Effector CD8-positive, alpha-beta T cell (primary cell): ENCODE measurements at places on chromosomes 7 and 10.

- no peak for DNase-seq
These were observed 1001.7 kb upstream of the KCND2 start for GRCh38 chr7:119271147-119271779.

GRCh38 chr10:11411926-11412545, 199.4 kb downstream of the USP6NL start:
- no peak for DNase-seq

DNA sequence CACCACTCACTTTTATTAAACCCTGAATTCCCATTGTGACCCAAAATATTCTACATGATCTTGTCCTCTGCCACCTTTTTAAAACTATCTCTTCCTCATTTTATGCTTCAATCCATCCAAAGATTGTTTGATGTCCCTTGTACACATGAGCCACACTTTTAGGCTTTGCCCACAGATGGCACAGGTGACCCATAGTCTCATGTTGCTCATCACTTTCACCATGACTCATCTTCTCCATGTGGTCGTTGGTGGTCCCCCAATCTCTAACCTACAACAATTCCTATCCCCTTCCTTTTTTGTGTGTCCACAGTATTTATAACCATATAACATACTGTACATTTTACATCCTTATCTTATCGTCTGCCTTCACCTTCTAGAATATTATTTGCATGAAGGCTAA, 271.5 kb upstream of the ZWINT start:
- no peak for DNase-seq

DNA sequence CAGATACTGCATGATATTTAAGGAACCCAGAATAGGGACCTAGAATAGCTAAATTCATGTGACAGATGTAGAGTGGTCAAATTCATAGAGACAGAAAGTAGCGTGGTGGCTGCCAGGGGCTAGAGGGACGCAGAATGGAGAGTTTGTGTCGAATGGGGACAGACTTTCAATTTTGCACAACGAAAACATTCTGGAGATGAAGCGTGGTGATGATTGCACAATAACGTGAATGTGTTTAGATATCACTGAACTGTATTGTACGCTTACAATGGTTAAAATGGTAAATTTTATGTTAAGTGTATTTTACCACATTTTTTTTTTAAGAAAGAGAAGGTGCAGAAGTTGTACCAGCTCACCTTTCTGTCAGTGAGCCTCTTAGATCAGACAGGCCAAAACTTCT, 137.8 kb upstream of the TNS3 start:
- no peak for DNase-seq

- no peak for DNase-seq
These were observed 380.2 kb downstream of the EXOC4 start for GRCh38 chr7:133633055-133633454.

- DNase-seq: no peak
These were observed 192.1 kb downstream of the KCNMA1 start for GRCh38 chr10:77445547-77445946.

DNA sequence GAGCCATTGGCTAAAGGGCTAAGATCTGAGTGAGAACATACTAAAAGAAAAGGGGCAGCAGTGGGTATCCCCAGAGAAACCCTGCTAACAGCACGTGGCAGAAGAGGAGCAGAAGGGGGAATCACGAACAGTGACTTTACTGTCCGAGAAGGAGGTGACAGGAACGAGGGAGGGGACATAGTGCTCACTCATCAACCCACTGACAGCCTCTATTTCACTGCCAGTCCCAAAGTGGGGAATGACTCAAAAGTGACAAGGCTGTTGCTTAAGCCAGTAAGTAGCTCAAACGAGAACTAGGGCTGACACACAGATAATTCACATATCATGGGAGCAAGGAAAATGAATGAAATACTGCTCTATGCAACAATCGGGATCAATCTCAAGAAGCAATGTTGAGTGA, 92.7 kb downstream of the RSU1 start:
- DNase-seq: no peak

DNA sequence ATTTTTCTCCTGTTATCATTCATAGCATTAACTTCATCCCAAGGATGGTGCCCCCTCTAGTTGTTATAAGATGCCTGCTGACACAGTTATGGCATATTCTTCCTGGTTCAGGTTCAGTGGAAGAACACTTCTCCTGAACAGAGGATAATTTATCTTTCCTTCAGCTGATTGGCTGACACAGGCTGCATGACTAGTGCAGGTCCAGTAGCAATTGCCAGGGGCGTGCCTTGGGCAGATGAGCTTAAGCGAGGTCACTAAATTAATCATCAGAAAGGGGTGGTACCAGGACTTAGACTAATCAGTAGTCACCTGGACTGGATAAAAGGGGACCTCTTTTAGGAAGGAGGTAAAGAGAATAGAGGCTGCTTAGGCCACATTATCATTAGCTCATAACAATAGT, 42.3 kb downstream of the BZW2 start:
- no peak for DNase-seq

DNA sequence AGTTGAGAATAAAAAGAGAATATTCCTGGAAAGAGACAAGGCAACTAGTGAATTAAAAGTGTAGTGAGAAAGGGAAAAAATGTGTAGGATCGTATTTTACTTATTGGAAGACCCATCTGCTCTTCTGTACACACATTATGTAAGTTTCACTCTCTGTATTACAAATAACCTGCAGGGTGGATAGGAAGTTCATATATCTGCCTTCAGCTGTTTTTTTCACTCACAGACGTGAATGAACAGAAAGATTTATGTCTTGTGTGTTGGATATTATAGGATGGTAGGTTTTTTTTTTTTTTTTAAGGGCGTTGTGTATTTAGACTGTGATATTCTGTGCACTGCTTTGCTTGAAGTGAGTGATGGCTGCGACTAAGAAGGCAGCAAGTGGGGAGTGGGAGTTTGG, 266.5 kb downstream of the AUTS2 start:
- no peak for DNase-seq
